ENCODE measurements at places on chromosomes 13 and 19.

GRCh38 chr13:77034881-77035280, 7.9 kb upstream of the FBXL3 start:
- no peak for DNase-seq

DNA sequence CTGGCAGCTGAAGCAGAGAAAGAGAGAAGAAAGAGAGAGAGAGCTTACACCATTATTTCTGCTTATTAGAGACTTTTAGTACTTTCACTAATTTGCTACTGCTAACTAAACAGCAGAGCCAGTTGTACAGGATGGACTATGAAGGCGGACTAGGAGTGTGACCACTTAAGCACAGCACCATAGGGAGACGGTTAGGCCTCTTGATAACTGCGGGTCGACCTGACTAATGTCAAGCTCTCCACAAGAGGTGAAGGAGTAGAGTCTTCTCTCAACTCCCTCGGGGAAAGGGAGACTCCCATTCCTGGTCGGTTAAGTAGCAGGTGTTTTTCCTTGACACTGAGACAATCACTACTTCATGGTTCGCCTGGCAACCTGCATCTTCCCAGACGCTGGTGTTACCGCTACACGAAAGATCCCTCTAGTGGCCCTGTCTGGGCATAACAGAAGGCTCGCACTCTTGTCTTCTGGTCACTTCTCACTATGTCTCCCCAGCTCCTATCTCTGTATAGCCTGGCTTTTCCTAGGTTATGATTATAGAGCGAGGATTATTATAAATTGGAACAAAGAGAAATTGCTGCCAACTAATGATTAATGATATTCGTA, 5.3 kb upstream of the PSG7 start:
- DNase-seq: no peak

DNA sequence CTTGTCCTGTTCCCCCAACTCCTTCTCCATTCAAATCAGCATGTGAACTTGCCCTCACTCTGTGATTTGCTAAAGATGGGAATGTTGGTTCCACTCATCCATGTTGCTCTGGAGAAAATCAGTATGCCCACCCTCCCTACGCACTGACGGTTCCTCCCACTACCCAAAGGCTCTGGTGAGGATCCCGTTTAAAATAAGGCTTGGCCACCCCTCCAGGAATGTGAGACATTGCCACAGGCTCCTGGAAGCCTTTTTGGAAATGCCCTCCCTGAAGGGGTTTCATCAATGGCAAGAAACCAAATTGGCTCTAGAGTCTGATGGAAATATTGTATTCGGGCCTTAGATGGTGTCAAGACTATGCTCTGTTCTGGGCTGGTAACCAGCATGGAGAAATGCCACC, 187.3 kb downstream of the USP12 start:
- no peak for DNase-seq

GRCh38 chr19:43318796-43319314, 34.6 kb upstream of the CD177 start:
- DNase-seq: no peak

DNA sequence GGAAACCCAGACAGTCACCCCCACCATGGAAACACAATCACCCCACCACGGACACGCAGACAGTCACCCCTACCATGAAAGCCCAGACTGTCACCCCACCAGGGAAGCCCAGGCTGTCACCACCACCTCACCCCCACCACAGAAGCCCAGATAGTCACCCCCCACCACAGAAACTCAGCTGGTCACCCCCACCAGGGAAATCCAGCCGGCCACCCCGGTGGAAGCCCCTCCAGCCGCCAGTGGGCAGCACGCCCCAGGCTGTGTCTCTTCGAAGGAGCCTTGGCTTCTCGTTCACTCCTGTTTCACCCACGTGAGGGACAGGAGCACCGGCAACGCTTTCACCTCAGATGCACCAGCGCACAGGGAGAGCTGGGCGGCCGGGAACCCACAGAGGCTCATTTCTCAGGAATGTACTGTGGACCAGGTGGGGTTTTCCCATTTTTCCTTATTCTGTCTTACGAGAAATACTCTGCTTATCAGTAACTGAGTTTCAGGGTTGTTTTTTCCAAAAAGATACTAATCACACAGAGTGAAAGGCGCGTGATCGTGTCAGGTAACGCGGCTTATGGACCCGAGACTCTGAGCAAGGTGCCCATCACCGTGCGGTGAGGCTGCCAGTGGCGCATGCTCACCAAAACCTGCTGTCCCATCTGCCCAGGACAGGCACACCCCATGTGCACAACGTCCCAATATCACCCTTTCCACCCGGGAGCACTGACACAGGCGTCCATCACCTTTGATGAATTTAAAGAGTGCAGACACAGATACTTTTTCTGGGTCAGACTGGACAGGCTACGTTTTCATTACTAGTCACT, 28.0 kb downstream of the CARS2 start:
- no peak for DNase-seq
